ENCODE measurements at places on chromosomes 16 and 17. TPM values are rescaled to one million over a fixed set of nuclear protein-coding genes. Genes with fewer than 3 reads are reported as not detected.

DNA sequence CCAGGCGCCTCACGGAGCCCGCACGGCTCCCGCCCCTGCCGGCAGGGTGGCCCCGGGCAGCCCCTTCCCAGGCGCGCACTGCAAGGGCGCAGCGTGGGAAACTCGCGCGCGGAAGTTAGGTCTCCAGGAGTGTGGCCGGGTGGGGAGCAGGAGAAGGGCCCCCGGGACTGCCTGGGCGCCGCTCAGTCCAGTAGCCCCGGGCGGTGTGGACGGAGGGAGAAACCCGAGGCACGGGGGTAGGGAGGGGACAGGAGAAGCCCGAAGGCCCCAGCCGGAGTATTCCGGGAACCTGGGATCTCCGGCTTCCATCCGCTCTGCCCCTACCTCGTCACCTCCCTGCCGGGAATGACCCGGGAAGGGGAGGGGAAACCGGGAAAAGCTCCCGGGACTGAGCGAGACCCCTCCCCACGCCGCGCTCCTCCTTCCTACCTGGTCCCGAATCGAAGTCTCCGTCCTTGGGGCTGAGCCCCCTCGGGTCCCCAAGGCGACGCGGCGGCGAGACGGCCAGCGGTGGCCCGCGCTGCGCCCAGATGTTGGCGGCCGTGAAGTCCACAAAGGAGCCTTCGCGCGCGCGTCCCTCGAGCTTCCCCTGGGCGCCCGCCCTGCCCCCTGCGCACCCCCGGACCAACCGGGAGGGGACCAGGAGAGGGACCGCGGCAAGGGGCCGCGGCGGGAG is 418 bp downstream of the SOCS3 start:
- no peak for DNase-seq

DNA sequence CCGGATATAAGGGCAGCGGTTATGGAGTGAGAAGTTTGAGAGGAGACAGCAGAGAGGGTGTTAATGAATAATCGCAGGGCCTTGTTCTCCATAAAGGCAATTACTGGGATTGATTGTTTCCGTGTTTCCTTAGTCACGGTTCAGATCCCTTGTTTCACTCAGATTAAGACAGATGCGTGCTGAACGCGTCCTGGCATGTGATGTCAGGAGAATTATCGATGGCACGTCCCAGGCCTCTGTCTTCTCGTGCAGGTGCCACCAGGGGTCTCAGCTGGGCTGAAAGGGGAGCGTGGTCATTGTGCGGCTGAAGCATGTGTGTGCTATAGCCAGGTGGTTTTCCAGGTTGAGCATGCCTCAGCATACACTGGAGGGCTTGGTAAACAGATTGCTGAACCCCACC is 142.4 kb upstream of the NOL11 start:
- DNase-seq, result no peak

GRCh38 chr17:80499560-80499959 is 23.2 kb upstream of the NPTX1 start:
- no peak for DNase-seq

GRCh38 chr17:43562679-43563599 is 16.8 kb upstream of the ETV4 start:
- DNase-seq, result no peak

The LDHD gene
- polyA plus RNA-seq, result 0.10 TPM

- no peak for DNase-seq
Measured at GRCh38 chr17:17082878-17083277, 40.6 kb downstream of the MPRIP start.

The CASKIN1 gene
- not detected for polyA plus RNA-seq

- DNase-seq, result no peak
Measured at GRCh38 chr17:50270435-50271362, 3.6 kb upstream of the TMEM92 start.

The TELO2 gene
- polyA plus RNA-seq, result 11.1 TPM
